ENCODE measurements at places on chromosomes 7 and 10.

- DNase-seq = no peak
These were observed 27.8 kb downstream of the KPNA7 start for GRCh38 chr7:99180067-99180650.

- no peak for DNase-seq
These were observed 123.4 kb downstream of the SPAG6 start for GRCh38 chr10:22468570-22469320.

GRCh38 chr7:45983720-45984255 is 62.7 kb upstream of the IGFBP3 start:
- no peak for DNase-seq

GRCh38 chr10:21099291-21100062 is 202.4 kb upstream of the NEBL start:
- DNase-seq = no peak

DNA sequence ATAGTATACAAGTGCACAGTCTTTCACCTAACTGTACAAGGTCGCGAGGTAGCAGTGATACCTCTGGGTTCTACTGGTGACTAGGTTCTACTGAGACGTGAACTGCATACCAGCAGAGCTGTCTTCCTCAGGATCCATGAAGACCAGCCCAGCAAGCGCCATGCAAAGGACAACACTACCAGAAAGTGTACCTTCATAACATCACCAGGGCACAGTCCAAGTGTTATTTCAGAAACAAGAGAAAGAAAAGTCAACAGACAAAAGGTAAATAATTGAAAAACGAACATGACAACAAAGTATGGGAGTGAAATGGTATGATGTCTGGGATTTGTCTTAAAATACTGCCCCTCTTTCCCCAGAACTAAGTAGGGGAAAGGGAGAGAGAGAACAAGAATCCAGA is 141.1 kb upstream of the ASAH2 start:
- no peak for DNase-seq

GRCh38 chr7:95546647-95547046 is 49.7 kb downstream of the PDK4 start:
- no peak for DNase-seq

GRCh38 chr7:121012919-121013318 is 24.4 kb downstream of the CPED1 start:
- DNase-seq = no peak

DNA sequence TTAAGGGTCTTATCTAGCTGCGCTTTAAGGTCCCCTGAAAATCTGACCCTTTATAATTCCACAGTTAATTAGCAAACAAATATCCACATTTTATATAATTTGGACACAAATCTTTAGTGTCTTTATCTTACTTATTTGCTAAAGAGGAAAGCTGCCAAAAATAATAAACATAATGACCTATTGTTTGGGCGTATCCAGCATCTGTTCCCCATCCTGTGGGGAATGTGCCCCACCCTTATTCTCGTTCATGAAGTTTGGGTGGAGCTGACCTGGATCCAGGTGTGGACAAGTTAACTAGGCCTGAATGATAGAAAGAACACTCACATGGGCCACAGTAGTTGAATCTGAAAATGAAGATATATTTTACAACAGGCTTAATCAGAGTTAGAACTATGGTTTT is 218.3 kb downstream of the CRPPA start:
- DNase-seq = no peak

DNA sequence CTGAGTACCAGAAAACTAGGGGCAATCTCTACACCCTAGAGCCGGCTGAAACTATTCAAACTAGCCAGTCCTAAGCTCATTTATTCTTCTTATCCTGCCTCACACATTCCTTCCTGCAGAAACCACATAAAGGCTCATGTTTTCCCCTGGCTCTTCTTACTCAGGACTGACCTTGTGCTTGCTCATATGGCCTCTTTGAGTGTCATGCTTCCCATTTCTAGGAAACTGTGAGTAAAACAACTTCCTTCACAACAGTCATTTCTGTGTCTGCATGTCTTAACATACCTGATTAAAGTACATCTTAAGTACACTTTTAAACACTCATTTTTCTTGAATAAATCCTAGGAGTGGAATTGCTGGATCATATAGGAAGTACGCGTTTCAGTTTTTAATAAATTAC is 52.3 kb upstream of the KIAA1217 start:
- no peak for DNase-seq

DNA sequence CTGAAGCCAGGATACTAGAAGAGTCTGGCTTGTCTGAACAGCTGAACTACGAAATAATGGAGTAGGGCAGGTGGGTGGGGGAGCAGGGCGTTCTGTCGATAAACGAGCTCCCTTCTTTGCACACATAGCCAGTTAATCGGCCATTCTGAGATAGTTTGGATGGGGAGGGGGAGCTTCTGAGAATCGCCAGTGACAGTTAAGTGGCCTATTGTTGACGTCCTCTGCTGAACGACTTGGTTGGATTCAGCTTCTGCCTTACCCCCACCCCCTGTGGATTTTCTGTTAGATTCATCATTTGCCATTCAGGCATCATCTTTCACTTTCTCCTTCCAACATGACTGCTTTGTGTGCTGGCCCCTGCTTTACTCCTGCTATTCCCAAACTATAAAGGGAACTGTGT is 520 bp downstream of the CPA5 start:
- DNase-seq = no peak

DNA sequence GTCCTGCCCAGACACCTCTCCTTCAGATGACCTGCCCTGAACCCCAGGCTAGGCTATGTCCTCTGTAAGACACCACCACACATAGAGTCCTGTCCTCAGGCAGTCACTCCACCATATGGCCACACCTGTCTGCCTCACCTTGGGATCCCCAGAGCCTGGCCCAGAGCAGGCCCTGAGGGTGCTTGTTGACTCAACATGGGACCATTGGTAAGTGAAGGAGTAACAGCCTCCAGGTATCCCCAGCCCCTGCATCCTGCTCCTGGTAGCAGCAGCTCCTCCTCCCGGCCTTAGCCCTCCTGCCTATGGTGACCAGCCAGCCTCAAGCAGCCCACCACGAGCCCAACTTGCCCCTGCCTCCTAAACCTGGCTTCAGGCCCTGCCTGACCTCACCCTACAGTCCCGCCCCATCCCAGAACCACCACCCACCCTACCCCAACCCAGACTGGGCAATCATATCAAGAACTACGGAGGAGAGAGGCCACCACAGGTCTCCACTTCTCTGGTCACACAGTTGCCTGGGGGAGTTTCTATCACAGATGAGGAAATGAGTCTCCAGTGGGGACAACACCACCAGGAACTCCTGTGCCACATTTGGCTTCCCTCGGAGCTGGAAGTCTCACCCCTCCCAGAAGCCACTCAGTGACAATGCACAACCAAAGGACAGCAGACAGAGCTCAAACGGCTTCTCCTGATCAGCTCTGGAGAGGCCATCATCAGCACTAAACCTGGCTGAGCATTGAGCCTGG is 136.6 kb downstream of the GRID1 start:
- no peak for DNase-seq

GRCh38 chr7:17021205-17021604 is 139.4 kb upstream of the AGR3 start:
- DNase-seq = no peak

DNA sequence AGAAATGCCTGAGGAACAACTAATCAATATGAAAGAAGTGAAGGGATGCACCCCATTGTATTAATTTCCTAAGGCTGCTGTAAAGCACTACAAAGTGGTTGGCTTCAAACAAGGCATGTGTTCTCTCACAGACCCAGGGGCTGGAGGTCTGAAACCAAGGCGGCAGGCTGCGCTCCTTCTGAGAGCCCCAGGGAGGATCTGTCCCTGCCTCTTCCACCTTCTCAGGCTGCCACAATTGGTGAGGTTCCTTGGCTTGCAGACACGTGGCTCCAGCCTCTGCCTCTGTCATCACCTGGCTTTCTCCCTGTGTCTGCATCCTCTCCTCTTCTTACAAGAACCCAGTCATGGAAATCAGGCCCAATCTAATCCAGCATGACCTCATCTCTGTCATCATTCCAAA is 110.1 kb downstream of the TNS3 start:
- DNase-seq = no peak

DNA sequence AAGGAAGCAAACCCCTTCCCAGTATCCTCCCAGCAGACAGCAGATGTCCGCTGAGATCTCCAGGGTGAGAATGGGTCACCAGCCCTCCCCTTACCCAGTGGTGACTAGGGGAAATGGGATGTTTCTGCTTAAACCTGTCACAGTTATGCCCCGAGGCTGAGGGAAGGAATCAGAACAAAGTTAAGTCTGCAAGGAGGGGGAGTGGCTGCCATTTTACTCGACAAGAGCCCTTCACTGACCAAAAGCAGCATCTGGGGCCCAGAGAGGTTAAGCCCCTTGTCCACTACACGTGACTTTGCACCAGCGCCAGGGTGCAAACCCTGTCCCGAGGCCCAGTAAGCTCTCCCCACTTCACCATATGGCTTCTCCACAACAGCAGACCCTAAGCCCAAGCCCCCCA is 4.6 kb upstream of the NANOS1 start:
- no peak for DNase-seq

DNA sequence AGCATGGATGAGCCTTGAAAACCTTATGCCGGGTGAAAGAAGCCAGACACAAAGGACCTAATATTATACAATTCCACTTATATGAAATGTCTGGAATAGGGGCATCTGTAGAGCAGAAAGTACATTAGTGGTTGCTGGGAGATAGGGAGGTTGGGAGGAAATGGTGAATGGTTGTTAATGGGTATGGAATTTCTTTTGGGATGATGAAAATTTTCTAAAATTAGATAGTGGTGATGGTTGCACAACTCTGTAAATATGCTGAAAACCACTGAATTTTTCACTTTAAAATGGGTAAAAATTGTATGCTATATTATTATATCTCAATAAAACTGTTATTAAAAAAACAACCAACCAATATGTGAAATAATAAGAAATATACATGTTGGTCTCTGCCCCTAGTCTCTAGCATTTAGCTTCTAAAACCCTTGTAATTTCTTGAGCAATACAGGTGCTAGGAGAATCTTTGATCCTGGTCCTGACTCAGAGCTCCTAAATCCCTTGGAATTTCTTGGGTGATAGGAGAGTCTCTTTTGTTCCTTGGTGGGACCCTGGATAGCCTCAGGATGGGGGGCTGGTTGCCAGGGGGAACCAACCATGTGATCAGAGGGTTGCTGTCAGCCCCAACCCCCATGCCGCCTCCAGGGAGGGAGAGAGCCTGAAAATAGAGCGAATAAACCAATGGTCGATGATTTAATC is 64.0 kb downstream of the TACR2 start:
- no peak for DNase-seq

DNA sequence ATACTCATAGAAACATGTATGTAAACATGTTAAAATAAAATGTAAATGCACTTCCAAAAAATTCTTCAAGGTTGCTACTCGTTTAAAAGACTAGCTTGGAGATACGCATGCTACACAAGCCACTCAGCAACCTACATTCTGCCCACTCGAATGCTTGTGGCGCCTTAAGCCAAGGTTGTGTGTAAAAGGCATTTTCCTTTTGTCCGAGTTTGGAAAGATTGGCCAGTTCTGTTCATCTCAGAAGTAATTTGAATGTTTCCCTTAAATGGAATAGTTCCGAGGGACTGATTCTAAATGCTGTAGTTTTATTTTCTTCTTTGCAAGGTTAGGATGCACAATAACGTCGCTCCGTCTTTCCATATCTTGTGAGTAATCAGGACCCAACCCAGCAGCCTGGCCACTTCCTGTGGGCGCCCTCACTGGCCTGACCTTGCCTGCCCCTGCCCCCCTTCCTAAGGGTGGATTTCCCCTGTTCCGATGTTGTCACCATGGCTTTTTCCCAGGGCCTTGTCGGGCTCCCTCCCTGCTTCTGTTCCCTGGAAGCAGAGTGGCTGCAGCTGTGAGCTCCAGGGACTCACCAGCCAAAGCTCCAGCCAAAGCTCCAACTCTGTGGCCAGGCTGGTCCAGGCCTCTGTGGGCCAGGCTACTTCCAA is 70.6 kb downstream of the PTPRE start:
- DNase-seq = no peak

- DNase-seq = no peak
These were observed 62.8 kb downstream of the TACC2 start for GRCh38 chr10:122051609-122052385.

DNA sequence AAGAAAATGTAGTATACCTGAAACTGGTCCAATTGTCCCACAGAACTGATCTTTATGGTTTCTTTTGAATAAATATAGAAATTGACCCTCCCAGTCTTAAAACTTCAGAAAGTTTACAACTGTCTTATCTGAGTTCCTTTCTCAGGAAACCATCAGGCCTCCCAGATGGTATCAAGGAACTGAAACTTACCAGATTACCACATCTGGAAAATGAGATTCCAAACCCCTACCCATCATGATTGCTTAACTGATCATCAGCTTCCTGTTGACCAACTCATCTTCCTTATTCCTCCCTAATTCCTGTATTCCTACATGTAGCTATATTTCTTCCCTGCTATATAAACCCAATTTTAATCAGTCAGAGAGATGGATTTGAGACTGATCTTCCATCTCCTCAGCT is 5.5 kb downstream of the VWDE start:
- no peak for DNase-seq

DNA sequence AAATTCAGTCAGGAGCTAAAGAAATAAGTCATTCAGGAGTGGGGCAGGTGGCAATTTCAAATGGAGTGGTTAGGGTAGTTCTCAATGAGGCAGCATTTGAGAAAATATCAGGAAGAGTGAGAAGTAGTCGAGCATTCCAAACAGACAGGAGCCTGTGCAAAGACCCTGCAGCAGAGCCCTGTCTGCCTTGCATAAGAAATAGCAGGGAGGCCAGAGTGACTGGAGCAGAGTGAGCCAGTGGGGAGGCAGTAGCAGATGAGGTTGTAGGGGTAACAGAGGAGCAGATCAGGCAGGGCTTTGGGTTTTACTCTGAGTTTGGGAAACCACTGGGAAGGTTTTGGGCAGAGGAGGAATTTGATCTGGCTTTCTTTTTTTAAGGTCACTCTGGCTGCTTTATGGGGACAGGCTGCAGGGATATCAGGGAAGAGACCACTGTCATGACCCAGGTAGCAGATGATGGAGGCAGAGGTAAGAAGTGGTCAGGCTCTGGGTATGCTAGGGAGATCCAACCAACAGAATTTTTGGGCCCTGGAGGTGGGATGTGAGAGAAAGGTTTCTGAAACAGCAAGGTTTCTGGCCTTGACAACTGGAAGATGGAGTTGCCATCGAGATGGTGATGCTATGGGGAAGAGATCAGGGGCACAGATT is 1.3 kb upstream of the BLVRA start:
- no peak for DNase-seq

DNA sequence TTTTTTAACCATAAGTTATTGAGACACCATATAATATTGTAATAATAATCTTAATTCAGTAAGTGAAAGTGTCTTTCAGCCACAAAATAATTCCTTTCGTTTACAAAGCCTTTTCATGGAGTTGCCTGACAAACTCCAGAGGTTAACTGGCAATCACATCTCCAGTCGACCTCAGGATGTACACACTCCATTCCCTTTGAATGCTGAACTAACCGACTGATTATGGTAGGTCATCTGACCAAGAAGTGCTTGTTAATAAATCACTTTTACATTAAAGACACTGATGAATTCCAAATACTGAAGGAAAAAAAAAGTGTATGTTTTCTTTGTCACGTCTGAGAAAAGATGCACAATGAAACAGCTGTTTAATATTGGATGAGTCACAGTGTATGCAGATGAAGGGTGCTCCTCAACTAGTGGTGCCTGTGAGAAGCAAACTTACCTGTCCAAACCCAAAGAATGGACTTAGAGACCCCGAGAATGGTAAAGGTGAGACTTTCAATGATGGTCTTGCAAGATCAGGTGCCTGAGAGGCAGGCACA is 348.1 kb upstream of the VWC2 start:
- DNase-seq = no peak

- DNase-seq = no peak
These were observed 347.5 kb downstream of the DNAJB6 start for GRCh38 chr7:157684157-157684908.
